ENCODE measurements at places on chromosomes 6 and 20. TPM values are rescaled to one million over a fixed set of nuclear protein-coding genes. Genes with fewer than 3 reads are reported as not detected.

- DNase-seq: peak; percentile 86
Observed at GRCh38 chr20:9407805-9408421, 106.5 kb upstream of the LAMP5 start.

The PCMT1 gene
- total RNA-seq: 100 TPM

DNA sequence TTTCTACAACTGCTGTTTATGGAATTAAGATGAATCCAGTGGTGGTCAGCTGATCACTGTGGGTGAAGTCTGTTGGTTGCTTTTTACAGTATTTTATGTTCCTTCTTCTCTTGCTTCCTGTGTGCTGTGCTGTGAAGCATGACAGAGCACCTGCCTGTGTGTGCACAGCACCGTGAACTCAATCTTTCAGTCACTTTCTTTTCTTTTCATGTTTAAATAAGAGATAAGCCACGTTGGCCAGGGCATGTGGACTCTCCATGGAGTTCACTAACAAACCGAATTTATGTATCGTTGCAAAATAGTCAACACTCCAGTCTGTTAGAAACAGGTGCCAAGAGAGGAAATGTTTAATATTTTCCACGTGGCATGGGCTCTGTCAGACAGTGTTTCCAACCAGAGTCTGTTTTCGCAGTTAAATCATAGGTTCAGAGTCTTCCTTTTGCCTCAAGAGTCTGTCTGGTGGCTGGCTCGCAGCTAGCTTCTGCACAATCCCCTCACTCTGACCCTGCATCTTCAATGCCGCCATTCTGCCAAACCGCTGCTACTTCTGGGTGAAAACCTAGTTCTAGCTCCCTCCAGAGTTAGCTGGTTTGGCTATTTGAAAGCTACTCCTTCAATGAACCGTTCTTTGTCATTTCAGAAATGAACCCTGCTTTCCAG, 73.2 kb downstream of the QRSL1 start:
- no peak for DNase-seq

GRCh38 chr6:121382467-121383121, 48.3 kb upstream of the TBC1D32 start:
- peak; percentile 94 for DNase-seq

DNA sequence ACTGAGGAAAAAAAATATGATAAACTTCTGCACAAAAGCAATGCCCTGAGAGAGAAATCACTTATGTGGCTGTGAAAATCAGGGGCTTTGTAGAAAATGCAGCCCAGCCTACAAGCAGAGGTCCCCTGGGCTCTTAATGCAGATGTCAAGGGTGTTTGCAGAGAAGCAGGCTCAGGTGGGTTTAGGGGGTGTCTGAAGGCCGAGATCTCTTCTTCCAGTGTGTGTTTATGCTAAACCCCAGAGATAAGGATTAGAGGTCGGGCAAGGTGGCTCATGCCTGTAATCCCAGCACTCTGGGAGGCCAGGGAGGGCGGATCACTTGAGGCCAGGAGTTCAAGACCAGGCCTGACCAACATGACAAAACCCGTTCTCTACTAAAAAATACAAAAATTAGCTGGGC, 78.5 kb downstream of the TMEM242 start:
- DNase-seq: no peak

DNA sequence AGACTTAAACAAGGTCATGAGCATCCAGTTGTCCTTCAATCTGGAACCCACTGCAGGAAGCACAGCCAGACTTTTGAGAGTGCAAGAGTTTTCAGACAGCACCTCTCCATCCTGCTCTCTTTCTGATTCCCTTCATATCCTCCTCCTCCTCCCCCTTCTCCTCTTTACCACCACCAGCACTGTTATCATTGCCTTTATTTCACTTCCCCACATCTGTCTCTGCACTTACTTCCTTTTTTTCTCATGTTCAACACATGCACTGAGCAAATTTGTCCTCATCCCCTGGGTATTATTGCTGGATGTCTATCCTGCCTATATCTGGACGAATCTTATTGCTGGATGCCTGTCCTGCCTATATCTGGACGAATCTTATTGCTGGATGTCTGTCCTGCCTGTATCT, 554.8 kb downstream of the DHX35 start:
- no peak for DNase-seq

The OR2B3 gene
- total RNA-seq: not detected

The DNAAF9 gene
- not detected for total RNA-seq

DNA sequence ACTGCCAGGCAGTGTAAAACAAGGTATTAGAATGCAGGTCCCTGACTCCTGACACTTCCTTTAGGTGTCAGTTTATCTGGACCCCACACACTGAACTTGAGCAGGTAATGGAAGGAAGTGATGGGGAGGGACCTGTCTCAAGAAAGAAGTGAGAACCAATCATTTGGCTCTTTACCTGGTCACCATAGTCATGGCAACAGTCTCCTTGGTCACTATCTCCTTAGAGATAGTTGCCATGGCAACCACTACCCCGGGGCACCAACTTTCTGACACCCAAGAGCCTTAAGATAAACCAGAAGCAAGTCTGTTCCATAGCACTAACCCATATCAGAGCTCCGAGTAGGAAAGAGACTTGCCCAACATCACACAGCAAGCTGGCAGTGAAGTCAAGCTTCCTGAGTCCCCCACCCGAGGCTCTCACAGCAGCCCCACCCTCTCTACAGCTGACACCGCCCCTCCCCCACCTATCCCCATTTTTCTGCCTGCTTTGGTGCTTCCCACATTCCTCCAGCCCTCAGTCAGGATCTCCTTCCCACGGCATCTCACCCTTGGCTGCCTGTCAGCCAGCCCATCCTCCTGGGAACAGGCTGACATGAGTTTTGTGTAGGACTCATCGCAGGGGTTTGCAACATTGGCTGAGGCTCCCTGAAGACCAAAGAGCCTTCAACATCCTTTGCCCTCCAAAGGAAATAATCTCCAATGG, 16.3 kb upstream of the HM13 start:
- DNase-seq: no peak

DNA sequence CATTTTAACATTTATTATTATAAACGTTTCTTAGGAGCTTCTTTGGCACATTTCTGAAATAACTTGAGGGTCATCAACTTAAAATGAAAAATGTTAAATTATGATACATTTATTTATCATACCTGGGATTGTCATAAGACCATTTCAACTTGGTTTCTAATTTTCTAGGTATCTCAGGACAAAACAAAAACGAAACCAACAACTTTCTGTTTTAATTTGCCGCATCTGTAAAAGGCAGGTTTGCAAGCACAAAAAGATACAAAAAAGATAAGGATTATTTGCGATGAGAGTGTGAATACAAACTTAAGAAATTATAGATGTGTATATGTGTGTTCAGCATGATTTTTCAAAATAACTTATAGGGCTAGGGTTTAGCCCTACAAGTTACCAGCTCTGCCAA, 395.0 kb upstream of the RUNX2 start:
- DNase-seq: no peak

The C6orf52 gene
- total RNA-seq: not detected

GRCh38 chr20:40720099-40720498, 31.1 kb upstream of the MAFB start:
- DNase-seq: no peak

GRCh38 chr6:1310628-1311399, 1.1 kb upstream of the FOXQ1 start:
- DNase-seq: peak; percentile 75

- DNase-seq: no peak
Observed at GRCh38 chr6:42963179-42963854, 2.8 kb downstream of the GNMT start.

- no peak for DNase-seq
Observed at GRCh38 chr6:112450663-112451062, 103.5 kb downstream of the RFPL4B start.

DNA sequence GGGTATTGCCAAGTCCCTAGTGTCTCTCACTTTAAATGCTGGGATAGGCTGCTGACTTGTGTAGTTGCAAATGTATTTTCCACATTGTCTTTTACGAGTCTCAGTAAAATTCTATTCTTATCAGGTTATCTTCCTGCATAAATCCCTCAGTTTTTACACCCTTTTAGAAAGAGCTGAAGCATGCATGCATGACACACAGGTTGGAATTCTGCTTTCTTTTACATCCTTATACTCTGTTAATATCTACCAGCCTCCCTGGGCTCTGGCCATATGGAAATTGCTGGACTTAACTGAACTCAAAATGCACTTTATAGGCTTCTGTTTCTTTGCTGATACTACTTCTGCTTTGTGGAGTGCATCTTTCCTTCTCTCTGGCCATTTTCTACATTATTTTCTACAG, 477.4 kb downstream of the FRK start:
- no peak for DNase-seq

The BTN1A1 gene
- not detected for total RNA-seq

GRCh38 chr20:20668639-20669038, 43.8 kb downstream of the RALGAPA2 start:
- no peak for DNase-seq

The UBE2V1 gene
- total RNA-seq: 53.3 TPM

The PPIL6 gene
- total RNA-seq: 0.48 TPM

The GJE1 gene
- not detected for total RNA-seq

- no peak for DNase-seq
Observed at GRCh38 chr6:2510316-2510715, 240.4 kb downstream of the MYLK4 start.

DNA sequence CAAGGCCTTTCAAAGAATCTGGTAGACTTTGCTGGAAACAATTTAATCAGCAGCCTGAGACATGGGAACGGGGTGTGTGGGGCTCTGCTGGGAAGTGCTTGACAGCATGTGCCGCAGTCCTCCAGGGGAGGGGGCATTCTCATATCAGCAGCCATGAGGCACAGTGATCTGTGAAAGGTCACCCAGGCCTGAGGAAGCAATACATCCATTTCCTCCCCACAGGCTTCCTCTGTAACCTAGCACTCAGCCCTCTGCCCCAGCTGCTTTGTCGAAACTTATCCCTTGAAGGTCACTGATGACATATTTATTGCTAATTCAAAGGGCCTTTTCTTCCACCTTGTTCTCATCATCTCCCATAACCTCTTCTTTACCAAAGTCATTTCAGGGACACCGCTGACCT, 103.3 kb downstream of the TNFAIP3 start:
- no peak for DNase-seq

- no peak for DNase-seq
Observed at GRCh38 chr6:157213907-157214565, 109.3 kb downstream of the TMEM242 start.

GRCh38 chr6:110882824-110883554, 8.4 kb downstream of the AMD1 start:
- DNase-seq: no peak

GRCh38 chr20:44582311-44583025, at the start of gene PKIG:
TSS of gene PKIG (plus strand) at chr20:44582579. CDS start at chr20:44614557, 31,978 bp downstream.
- no peak for DNase-seq

The DHX16 gene
- total RNA-seq: 43.2 TPM

The FAM217B gene
- total RNA-seq: 4.6 TPM

- DNase-seq: no peak
Observed at GRCh38 chr6:88301256-88301655, 135.1 kb upstream of the CNR1 start.

The APCDD1L gene
- total RNA-seq: not detected

The SPEF1 gene
- 0.81 TPM for total RNA-seq

GRCh38 chr6:123526128-123526527, 110.6 kb downstream of the TRDN start:
- no peak for DNase-seq

GRCh38 chr6:70763754-70764510, 96.2 kb downstream of the SMAP1 start:
- DNase-seq: no peak

DNA sequence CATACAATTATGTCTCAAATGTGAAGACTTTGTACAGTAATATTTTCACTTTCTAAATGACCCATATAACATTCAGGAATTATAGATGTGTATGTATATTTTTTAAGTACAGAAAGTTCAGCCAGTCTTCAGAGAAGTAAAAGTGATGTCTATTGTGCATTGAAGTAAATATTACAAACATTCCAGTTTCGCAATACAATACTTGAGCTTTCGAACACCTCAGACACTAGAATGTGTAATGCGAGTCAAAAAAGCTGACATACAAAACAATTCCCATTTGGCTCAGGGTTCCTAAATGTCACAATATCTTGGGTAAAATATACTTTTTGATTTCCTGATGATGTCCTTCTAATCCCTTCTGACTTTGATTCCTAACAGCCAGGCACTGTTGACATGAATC, 101.4 kb downstream of the ZNF217 start:
- no peak for DNase-seq

DNA sequence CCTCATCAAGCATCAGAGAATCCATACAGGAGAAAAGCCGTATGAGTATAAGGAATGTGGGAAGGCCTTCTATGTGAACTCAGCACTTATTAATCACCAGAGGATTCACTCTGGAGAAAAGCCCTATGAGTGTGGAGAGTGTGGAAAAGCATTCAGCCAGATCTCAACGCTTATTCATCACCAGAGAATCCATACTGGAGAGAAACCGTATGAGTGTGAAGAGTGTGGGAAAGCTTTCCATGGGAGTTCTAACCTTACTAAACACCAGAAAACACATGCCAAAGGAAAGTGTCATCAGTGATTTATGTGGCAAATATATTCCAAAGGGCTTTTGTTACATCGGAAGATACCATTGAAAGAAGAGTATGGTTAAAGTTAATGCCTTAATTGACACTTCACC, 25.4 kb downstream of the ZKSCAN8 start:
- DNase-seq: no peak

GRCh38 chr6:90294989-90295853, 1.4 kb downstream of the BACH2 start:
- DNase-seq: no peak

- DNase-seq: peak; percentile 65
Observed at GRCh38 chr6:37202788-37203491, 33.0 kb downstream of the PIM1 start.

DNA sequence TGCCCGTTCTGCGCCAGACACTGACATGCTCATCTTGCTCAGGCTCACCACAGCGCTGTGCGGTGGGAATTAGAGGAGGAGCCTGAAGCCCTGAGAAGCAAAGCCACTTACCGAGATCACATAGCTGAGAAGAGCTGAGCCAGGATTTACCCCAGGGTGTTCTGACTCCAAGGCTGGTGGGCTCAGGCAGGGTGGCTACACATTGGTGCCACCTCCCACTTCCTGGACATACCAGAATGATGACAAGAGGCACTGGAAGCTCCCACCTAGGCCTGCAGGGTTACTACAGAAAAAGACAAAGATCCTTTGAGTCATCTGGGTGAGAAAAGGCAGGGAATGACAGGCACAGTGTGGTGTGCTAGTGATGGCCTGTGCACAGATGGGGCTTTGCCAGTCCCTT, 24.4 kb upstream of the FKBP1A start:
- no peak for DNase-seq

The TSPO2 gene
- total RNA-seq: not detected
